Activated T-cell treated with anti-CD3 and anti-CD28 coated beads for 1 hour (primary cell): ENCODE measurements at places on chromosomes 7 and 10.

DNA sequence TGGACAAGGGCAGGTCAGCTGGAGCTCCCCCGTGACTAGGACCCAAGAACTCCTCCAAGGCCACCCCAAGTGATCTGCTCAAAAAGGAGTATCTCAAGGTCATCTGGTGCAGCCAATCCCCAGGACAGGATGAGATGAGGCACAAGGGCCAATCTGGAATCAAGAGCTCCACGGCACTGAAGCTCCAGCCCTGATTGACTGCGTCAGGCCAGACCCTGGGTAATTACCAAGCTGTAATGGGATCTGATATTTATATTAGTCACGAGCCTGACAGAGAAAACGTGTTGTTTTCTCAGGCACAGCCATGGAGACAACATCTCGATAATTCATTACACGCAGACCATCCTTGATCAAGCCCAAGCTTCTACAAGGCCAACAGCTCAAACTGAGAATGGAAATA lies 4.2 kb downstream of the KCNMA1 start:
- no peak for DNase-seq

DNA sequence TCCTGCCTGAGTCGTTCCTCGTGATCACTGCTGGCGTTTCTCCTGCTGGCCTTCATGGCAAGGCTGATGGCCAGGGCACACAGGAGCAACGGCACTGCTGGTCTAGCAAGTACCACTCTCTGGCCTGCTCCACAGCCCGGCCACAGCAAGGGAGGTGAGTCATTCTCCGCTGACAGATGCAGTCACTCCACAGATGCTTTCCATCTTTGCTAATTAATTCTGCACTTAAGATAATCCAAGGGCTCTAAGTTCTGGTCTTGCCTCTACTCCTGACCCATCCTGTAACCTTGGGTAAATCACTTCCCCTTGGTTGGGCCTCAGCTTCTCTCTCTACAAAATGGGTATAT lies 244.4 kb downstream of the RPS24 start:
- DNase-seq, result no peak

DNA sequence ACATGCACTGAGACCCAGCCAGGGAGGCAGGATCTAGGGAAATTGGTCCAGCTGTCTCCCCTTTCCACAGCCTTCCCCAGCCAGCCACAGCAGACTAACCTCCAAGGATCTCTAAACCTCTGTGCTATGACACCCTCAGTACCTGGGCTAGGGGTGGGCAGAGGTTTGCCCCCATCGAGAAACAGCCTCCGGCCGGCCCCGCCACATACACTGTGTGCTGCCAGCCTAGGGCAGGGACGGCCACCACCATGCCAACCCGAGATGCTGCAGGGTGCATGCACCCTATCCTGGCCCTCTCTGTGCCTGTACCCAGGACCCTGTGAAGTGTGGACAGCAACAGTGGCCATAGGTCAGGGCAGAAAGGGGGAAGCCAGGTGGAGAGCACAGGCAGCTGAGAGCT lies 58.1 kb downstream of the PARP12 start:
- DNase-seq, result no peak

- DNase-seq, result no peak
These were observed 903 bp upstream of the NT5C2 start for GRCh38 chr10:103193820-103194529.

DNA sequence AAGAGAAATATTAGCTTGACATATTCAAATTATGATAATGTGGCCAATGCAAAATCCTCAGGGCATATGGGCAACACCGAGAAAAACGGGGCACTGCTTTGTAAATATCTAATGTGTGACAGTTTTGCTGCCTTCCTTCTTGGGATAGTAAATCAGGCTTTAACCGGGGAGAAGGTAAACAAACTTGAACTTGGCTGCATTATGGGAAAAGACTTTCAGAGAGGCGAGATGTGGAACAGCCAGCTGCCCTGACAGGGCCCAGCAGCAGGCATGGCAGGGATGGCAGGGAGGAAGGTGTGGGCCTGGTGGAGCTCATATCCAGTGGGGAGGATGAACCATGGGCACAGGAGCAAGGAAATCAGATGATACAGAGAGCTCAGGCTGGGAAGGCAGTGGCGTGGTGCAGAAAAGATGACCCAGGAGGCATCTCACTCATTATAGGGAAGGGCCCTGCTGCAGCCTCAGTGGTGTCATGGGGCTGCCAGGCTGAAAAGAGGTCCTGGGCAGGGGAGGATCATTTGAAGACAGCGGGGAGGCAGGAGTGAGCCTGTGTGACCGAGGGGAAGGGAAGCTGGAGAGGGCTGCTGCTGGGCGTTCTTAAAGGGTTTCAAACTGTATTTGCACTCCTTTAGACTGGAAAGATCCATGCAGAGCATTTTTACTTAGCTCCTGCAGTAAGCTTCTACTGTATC lies 26.7 kb downstream of the CXCL12 start:
- DNase-seq, result no peak

DNA sequence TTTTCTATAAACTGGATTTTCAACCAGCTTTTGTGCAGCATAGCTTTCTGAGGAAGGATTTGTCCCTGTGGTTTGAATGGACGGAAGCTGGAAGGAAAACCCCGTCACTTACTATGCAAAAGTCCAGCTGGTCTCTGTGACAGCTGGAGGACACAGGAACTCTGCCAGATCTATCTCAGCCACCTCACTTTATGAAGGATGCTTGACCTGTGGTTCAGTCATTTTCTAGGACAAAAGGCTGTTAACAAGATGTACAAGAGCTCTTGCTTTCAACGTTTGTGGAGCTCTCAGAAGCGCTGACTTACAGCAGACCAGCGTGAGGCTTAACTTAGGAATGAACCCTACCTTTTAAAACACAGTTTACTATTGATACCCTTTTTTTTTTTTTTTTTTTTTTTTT lies 90.8 kb downstream of the CREM start:
- no peak for DNase-seq

GRCh38 chr10:103881416-103882284 lies 26.3 kb upstream of the SH3PXD2A start:
- DNase-seq, result no peak

GRCh38 chr7:43372676-43373355 lies 210.1 kb upstream of the STK17A start:
- DNase-seq, result no peak

DNA sequence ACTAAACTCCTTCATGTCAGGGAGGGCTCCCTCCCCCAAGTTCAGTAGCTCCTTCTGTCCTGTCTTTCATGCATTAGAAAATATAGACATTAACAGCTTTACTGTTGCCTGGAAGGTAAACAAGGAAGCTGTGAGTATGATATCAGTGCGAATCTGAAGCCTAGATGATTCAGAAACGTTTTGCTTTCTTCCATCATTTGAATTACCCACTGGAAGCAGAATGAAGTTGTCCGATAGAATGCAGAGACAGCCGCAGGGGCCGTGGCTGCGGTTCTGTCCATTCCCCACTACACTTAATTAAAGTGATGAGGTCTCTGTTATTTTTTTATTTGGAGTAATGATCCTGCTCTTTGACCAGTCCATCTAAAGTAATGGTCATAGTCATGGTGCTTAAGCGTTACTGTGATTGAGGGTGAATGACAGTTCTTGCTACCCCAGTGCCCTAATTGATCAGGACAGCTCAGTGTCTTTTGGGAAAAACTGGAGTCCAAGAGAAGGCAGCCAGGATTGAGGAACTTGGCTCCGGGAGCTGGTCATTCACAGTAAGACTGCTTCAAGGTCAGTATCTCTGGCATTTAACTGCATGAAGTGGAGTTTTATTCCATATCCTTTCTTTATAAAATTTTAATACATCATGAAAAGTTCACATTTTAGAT lies 69.9 kb downstream of the PTPRE start:
- no peak for DNase-seq

DNA sequence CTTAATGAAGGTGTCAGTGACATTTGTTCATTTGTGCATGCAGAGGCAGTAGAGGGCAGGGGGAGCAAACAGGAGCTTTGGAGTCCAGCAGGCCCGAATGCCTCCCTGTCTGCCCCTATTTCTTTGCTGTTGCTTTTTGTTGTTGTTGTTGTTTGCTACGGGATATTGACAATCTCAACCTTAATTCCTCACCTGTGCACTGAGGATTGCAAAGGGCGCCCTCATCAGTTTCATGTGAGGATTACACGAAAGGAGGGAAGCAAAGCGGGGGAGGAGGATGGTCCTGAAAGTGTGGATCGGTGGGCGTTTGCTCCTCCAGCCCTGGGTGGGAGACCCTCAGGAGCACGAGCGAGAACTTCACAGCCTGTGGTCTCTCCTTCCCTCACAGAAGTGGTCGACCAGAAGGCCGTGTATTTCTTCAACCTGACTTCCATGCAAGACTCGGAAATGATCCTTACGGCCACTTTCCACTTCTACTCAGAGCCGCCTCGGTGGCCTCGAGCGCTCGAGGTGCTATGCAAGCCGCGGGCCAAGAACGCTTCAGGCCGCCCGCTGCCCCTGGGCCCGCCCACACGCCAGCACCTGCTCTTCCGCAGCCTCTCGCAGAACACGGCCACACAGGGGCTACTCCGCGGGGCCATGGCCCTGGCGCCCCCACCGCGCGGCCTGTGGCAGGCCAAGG lies 9.6 kb downstream of the GDF10 start:
- DNase-seq, result no peak

DNA sequence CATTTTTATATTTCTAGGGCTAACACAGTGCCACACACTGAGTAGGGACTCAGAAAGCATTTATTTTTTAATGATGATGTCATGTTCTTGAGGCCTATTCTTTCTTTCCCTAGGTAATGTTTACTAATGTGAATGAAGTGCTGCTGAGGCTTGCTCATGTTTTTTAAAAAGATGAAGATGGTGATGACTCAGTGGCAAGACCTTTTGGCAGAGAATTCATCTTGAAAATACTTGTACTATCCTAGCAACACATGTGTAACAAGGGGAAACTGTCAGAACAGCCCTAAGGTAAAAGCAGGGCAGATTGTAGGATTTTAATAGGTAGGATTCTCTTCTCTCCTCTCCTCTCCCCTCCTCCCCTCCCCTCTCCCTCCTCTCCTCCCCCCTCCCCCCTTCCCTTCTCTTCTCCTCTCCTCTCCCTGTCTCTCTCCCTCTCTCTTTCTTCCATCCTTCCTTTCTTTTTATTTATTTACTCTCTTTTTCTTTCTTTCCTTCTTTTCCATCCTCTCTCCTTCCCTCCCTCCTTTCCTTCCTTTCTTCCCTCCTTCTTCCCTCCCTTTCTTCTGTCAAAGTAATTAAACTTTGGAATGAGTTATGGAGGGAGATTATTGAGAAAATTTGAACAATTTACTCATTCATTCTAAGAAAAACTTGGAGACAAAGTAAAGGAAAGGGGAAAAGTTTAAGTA lies 75.3 kb downstream of the ZNF92 start:
- DNase-seq, result no peak

DNA sequence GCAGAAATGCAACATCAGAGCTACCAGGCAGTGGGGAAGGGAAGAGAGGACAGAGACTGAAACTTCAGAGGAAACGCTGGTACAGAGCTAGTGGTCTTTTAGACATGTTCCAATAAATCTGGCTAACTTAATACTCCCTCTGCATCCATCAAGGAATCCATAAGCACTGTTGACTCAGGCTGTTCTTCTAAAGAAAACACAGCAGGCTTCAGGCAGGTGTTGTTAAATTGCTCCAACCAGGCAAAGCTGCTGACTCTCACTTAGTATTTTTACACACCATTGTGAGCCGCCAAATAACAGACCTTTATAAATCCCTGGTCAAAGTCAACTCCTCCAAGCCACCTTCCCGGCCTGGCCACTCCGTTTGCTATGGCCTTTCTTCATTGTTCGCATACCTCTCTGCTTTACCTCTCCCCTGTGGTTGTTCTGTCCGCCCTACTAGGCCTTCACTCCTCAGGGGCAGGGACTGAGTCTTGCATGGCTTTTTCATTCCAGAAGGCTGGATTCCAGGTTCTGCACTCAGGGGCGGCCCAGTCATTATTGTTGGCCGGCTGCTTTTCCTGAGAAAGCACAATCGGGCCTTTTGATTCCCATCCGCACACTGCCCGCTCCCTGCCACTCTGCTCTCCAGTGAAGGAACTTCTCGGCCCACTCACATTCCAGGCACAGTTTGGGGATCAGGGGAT lies 18.4 kb downstream of the CREB3L2 start:
- DNase-seq, result no peak

DNA sequence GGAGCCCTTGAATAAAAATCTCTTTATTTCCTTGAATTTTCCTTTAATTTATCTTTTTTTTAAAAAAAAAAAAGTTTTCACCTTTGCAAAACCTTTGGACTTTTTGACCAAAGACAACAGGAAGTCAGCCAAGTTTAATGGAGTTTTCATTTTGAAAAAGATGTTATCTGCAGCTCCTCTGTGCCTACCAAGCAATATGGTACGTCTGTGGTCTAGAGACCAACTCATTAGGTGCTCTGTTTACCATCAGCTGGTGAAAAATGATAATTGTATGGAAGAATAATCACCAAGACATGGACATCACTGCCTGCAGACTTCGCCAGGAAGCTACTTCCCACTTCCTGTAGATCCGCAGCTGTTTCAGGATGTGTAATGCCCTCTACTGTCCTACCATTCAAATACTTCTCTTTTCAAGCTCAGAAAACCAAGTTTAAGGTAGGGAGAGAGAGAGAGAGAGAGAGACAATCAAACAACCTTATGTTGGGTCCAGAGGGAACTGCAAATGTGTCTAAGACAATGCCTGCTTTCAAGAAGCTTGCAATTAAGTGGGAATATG lies 18.7 kb downstream of the PLXNA4 start:
- DNase-seq, result no peak

- no peak for DNase-seq
These were observed 349.9 kb downstream of the RPS24 start for GRCh38 chr10:78383378-78384048.

GRCh38 chr7:96380111-96380512 lies 58.2 kb upstream of the SLC25A13 start:
- no peak for DNase-seq

DNA sequence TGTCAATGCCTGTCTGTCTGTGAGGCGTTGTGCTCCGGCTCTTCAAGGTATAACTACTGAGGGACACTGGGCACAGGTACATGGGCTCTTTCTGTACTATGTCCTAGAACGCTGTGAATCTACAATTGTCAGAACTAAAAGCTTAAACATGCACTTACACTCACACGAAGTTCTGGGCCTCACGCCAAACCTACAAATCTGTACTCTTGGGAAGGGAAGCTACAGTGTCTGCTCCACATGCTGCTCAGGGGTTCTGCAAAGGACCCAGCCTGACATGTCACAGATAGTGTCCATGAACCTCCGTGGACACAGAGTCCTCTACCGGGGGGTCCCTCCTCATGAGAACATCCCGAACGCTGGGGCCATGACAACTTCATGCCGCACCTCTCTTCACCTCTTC lies 268.7 kb downstream of the WDR37 start:
- no peak for DNase-seq

GRCh38 chr7:16266877-16267276 lies 154.5 kb downstream of the CRPPA start:
- DNase-seq, result no peak

DNA sequence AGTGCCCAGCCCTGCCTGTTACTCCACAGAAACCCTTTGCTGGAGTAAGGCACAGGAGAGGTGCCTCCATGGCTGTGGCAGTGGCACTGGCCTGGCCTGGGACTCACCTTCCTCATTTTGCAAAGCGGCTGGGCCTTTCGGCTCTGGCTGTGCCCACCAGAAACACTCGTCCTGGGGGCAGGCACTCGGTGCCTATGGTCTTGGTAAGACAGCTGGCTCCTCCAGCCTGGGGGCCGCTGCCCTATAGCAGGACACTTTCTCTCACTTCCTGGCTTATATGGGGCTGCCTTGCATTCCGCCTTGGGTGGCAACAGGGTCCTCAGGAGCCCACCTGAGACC lies 13.2 kb downstream of the ZMIZ1 start:
- no peak for DNase-seq

- no peak for DNase-seq
These were observed 71.2 kb downstream of the AOAH start for GRCh38 chr7:36653008-36653662.
